ENCODE measurements at places on chromosomes 11 and 22. TPM values are rescaled to one million over a fixed set of nuclear protein-coding genes. Genes with fewer than 3 reads are reported as not detected.

GRCh38 chr22:47282366-47282765 is 519.9 kb downstream of the TBC1D22A start:
- DNase-seq, result no peak
- H3K27ac ChIP-seq, result no peak overlapping the region
- no peak overlapping the region for H3K4me3 ChIP-seq
- H3K36me3 ChIP-seq, result no peaks in the 10 kb centered on the region

GRCh38 chr11:84687433-84687832 is 939.7 kb downstream of the DLG2 start:
- H3K36me3 ChIP-seq, result no peaks in the 10 kb centered on the region
- H3K27ac ChIP-seq, result no peak overlapping the region
- no peak for DNase-seq

DNA sequence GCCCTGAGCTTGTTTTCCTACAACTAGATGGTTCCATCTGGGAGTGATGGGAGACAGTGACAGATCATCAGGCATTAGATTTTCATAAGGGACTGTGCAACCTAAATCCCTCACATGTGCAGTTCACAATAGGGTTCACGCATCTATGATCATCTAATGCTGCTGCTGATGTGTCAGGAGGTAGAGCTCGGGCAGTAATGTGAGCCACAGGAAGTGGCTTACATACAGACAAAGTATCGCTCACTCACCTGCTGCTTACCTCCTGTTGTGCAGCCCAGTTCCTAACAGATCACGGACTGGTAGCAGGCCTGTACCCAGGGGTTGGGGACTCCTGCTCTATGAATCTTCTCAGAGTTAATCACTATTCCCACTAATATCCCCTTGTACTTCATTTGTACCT is 12.4 kb downstream of the AAMDC start:
- no peaks in the 10 kb centered on the region for H3K36me3 ChIP-seq
- no peaks in the 10 kb centered on the region for H3K4me1 ChIP-seq
- H3K4me3 ChIP-seq, result no peak overlapping the region
- no peak for DNase-seq
- H3K27me3 ChIP-seq, result no peaks in the 10 kb centered on the region

Gene ACTN3
- total RNA-seq, result 0.24 TPM

- H3K4me1 ChIP-seq, result peaks cover 8% of the 10 kb centered on the region
- no peaks in the 10 kb centered on the region for H3K36me3 ChIP-seq
- no peak overlapping the region for H3K4me3 ChIP-seq
- no peak overlapping the region for H3K27ac ChIP-seq
- no peaks in the 10 kb centered on the region for H3K27me3 ChIP-seq
Measured at GRCh38 chr11:103661185-103661584, 375.3 kb upstream of the DDI1 start.

Gene SYT7
- total RNA-seq, result 3.8 TPM

GRCh38 chr11:44382118-44382517 is 72.2 kb upstream of the ALX4 start:
- no peaks in the 10 kb centered on the region for H3K4me1 ChIP-seq
- H3K27ac ChIP-seq, result no peak overlapping the region
- H3K27me3 ChIP-seq, result peaks cover 10% of the 10 kb centered on the region
- no peak for DNase-seq
- no peaks in the 10 kb centered on the region for H3K36me3 ChIP-seq

DNA sequence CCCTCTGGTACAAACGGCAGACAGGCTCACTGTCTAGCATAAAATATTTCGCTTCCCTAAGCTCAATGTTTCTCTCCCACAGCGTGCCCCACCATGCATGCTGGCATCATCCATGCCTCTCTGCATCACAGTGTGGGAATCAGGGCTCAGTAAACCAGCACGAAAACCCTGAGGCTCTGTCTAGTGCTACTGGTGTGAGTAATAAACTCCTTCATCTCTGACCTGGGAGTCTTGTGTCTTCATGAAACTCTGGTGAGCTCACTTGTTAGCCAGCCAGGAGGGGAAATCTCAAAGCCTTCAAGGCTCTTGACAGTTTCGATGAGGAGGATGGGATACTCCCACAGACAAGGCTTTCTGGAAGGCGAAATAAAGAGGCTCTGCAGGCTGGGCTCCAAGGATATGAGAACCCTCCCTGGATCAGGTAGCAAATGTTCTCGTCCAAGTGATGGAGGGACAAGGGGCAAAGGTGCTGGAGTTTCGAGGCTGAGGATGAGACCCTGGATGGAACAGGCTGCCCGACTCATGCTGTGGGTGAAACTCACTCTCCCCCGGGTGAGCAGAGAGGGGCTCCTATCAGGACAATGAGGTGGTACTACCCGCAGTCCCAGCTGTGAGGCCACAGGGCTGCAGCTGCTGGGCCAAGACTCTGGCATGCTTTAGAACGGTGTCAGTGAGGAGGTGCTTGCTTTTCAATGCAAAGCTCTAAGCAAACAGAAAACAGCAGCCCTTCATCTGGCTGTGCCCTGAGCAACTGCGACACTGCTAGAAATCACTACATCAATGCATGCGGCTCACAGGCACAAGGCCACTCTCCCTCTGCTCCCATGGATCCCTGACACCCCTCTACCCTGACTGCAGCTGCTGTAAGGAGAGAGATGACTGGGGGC is 69.3 kb downstream of the SHANK2 start:
- DNase-seq, result no peak
- no peaks in the 10 kb centered on the region for H3K27me3 ChIP-seq
- H3K27ac ChIP-seq, result no peak overlapping the region
- H3K4me1 ChIP-seq, result no peaks in the 10 kb centered on the region
- H3K4me3 ChIP-seq, result no peak overlapping the region

- no peak overlapping the region for H3K27ac ChIP-seq
- H3K27me3 ChIP-seq, result peaks cover 22% of the 10 kb centered on the region
- H3K4me3 ChIP-seq, result no peak overlapping the region
- no peak for DNase-seq
- H3K36me3 ChIP-seq, result no peaks in the 10 kb centered on the region
- H3K4me1 ChIP-seq, result no peaks in the 10 kb centered on the region
Measured at GRCh38 chr22:49755631-49756001, 72.1 kb downstream of the BRD1 start.
